Coronary artery (tissue), 2 donors: ENCODE measurements at places on chromosomes 4 and X.

DNA sequence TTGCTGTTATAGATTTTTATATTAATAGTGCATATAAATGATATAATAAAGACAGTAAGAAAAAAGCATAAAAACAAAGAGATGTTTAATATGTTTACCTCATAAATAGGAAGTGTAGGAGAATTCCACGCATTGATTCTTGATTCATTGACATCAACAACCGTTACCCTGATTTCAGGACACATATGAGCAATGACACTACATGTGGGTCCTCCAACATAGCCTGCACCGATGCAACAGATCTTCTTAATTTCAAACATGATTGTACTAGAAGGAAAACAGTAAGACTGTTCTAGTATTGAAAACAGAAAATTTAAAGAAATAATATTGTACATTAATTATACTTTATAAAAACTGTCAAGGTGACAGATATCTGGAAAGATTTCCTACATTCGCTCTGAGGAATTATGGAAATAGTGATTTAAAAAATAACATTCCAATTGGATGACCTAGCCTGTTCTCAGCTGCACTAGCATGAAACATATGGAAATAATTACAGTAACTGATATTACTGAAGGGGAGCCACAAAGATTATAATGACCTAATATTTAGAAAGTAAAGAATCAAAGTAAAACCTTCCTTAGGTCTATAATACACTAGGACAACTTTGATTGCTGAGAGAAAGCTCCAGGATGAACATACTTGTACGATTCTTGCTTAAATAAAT lies 5.9 kb downstream of the UGDH start:
- no peak for DNase-seq

DNA sequence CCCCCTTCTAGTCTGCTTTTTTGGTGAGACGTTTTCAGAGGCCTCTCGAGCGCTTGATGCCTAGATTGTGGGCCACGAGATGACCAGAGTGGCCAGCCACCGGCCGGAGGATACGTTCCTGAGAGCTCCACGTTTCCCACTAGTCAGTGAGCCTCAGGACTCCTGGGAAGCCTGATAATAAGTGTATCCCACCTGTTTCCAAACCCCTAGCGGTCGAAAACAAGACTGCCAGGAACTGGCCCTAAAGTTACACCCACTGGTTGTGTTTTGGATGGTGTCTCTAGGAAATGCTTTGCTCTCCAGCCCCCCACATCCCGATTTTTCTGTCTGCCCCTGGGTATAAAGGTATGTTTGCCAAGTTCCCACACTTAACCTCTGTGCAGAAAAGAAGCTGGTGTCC lies 4.6 kb upstream of the RS1 start:
- DNase-seq = no peak

GRCh38 chr4:138310498-138310897 lies 68.3 kb upstream of the SLC7A11 start:
- DNase-seq = no peak

DNA sequence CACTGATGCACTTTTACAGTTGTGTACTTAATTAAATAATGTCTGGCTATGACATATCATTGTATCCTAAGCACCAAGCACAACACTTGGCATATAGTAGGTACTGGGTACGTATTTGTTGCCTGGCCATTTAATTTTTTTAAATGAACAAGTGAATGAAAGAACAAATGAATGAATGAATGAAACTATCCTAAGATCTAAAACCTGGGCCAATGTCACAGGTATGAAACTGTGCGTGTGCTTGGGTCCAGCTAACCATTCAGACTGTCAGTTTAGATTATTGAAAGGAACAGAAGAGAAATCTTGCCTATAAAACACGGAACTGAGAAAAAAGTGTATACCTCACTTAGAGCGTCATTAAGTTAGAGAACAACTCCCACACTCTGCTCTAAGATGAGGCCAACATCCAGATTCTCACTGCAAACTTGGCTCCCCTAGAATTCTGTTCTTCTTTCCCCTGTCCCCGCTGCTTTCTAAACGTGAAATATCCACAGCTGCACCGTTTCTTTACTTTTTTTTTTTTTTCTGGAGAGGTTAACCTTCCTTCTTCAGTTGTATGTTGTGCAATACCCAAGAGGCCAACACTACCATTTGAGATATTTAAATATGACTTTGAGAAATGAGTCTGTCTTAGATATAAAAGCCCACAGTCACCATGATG lies 17.3 kb upstream of the SEL1L3 start:
- no peak for DNase-seq

DNA sequence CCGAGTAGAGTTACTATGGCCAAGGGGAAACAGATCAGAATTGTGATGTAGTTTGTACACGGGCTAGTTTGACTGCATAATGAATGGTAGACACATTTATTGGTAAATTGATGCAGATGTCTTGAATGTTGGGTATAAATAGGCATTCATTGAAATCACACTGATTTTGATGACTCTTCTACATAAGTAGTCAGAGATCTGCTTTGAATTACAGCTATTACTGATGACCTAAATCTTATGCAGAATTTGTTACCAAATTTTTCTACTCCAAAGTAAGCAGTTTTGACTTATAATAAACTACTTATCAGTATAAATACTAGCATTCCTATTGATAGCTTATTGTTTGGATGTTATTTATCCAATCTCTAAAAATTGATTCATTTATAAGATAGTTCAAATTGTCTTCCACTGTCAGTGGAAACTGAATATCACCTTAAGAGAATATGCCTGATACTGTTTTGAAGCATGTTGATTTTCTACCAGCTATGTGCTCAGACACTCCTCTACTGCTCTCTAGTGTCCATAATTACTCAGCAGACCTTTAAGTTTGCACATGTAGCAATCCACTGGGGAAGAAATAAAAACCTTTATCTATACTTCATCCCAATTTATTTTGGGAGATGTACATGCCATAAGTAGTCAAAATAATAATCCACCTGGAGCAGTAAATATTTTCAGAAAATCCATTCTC lies 120.3 kb downstream of the RASL11B start:
- no peak for DNase-seq

GRCh38 chrX:9183481-9183880 lies 149.6 kb upstream of the FAM9B start:
- no peak for DNase-seq

- no peak for DNase-seq
Observed at GRCh38 chr4:63308697-63309096, 1100.6 kb downstream of the TECRL start.

- DNase-seq = no peak
Observed at GRCh38 chr4:24256547-24256946, 327.8 kb downstream of the DHX15 start.

DNA sequence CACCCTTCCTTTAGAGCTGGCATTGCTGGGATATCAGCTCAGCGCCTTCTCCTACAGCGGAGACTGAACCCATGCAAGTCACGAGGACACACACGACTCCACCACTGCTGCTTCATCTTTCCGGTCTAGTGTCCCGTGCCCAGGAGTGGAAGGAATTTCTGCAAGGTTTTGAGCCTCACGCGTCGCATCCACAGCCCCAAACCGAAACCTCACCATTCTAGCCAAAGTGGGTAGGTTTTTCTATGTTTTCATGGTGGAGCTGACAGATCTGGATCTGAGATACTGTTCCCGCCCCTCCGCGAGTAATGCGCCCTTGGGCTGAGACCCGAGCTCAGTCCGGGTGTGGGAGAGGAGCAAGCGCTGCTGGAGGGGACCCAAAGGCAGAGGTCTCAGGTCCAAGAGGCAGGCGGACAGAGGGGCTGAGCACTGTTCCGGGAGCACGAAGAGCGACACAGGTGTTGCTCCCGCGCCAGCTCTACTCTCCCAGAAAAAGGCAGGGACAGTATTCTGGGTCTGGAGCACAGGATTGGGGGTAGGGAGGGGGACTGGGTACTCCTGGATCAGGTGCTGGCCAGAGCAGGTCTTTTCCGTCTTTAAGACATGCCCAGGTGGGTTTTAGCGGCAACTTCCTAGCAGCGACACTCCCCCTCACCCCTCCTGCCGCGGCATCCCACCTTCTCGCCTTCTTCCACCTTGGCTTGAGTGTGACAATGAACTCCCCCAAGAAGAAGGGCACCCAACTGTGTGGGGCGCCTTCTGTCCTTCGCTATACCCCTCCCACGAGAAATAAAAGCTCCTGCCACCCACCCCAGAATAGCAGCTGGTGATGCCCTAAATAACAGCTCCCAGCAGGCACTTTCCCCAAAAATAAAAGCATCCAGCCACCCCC lies 1.8 kb downstream of the EPHA5 start:
- DNase-seq = no peak

DNA sequence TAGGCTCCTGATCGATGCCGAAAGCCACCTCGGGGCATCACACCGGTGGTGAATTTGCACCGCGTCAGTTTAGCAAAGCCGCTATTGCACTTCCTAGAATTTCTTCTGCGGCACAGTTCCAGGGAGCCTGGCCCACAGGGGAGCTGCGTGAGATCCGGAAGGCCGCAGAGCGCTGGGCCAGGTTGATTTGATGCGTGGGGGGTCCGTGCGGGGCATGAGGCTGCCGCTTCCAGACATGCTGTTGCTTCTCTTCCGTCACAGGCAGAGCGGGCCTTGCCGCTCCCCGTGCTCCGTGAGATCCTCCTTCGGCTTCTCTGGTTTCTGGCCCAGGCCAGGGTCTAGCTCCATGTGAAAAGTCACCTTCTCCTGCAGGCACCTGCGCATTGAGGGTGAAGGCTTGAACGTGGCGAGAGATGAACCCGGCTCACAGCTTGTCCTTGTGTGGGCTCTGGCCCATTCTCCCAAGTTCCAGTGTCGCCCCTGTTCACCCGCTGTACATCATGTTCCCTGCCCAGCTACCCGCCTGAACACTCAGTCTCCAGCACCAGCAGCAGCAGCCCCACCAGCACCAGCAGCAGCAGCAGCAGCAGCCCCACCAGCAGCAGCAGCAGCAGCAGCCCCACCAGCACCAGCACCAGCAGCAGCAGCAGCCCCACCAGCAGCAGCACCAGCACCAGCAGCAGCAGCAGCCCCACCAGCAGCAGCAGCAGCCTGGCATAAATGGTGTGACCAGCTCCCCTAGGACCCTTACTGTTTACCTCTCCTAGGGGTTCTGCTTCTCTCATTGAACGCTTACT lies 131.2 kb downstream of the TRIML1 start:
- no peak for DNase-seq
